ENCODE measurements at places on chromosomes 2 and 18. TPM values are rescaled to one million over a fixed set of nuclear protein-coding genes. Genes with fewer than 3 reads are reported as not detected.

LRP1B gene
- under 0.01 TPM for total RNA-seq

CYTIP gene
- total RNA-seq = not detected

OR6B2 gene
- total RNA-seq = not detected

CCDC148 gene
- total RNA-seq = 1.0 TPM

DNA sequence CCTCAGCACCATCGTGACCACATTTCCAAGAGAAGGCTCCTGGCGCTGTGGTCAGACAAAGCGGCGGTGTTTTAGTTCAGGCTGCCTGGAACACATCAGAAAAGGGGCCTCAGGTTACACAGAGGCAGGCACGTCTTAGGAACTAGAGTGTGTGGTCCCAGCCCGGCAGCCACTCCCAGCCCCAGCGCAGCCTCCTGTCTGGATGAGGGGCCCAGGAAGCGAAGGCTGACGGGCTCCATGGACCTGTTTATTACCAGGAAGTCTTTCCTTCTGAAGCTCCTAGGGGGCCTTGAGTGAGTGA, 10.0 kb upstream of the GPR55 start:
- DNase-seq = no peak

DNA sequence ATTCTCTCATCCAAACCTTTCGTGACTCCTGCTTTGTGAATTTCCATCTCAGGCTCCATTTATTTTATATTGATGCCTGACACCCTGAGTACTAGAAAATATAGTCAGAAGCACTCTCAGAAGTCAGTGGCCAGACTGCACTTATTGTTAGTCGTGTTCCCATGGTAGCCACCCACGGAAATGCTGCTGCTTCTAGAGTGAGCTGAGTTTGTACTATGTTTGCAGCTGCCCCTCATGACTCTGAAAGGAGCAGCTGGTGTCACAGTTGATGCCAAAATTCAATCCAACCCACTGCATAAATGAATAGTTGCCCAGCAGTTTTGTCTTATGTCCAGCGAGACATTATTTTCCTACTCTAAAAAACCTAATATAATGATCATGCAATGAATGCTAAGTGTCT, 265.2 kb upstream of the SPHKAP start:
- peak; percentile 8 for DNase-seq

- no peak for DNase-seq
Observed at GRCh38 chr2:121388371-121388770, 103.4 kb upstream of the TFCP2L1 start.

- DNase-seq = no peak
Observed at GRCh38 chr2:138279871-138280270, 221.7 kb upstream of the SPOPL start.

DNA sequence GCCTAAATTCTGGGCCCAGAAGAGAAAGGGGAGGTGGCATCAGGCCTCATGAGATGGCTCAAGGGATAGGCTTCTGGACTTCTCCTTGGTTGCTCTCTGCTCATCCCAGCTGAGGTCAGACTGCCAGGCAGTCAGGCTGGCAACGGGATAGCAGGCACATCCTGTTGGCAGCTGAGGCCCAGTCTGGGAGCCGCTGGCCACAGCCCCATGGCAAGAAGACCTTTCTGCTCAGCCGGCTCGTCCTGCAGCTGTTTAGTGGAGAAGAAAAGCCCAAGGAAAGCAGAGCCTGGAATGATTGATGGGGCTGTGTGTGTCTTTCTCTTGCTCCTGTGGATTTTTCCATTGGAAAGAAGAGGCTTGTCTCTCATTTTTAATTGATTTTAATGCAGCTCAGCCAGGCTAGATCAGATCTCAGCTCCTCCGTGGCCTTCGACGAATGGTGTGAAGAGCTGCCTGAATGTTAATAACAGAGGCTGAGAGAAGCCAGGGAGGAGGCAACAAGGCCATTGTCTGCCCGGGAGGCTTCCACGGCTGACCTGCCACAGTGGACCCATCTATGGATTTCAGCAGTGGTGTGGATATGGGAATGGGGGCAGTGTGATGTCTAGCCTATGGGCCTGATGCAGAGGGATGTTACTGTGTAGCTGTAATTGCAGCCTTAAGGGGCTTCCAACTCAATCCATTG, 99.5 kb downstream of the HS1BP3 start:
- no peak for DNase-seq

DNA sequence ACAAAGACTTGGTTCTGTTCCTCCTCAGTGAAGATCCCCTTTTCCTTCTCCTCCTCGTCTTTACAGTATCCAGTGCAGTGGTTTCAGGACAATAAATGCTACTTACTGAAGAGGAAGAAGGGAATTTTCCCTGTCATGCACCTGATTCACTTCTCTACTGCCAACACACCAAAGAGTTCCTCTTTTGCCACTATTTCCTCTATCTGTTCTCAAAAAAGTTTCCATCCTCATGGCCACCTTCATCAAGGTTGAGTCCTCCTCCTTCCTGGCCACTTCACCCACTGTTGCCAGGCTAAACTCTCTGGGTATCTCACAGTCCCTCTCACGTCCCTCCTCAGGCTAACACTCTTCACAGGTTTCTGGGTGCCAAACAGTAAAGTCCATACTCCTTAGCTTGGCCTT, 41.7 kb downstream of the PLEKHM3 start:
- DNase-seq = no peak

DNA sequence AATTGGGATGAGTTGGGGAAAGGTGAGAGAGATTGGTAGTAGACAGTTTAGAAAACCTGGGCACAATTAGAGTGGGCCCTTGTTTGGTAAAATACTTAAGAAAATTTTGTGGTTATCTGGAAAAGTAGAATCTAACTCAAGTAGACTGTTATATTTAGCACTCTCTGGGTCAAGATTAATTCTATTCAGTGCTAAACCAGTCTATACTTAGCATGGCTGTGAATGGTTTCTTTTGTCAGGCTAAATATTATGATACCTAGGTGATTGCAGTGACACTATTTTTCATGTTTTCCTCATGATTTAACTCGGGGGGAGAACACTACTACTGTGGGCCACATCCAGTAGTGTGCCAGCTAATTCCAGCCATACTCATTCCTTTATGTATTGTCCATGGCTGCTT, 58.9 kb downstream of the KIAA1328 start:
- no peak for DNase-seq

- no peak for DNase-seq
Observed at GRCh38 chr2:230594286-230594840, 118.3 kb upstream of the CAB39 start.

DNA sequence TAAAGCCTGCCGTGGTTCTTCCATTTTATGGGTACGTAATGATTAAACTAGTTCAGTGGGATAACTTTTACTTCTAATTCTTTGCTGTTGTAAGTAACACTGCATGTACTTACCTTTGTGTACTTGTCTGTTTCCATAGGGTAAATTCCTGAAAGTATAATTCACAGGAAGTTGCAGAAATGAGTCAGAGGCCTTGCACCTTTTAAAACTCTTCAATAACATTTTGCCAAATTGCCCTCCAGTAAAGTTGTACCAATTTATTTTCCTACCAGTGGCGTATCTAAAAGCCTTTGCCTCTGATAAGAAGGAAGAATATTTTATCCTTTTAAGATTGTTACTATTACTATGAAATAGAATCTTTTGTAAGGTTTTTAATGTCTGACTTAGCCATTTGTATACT, 65.1 kb downstream of the CAB39 start:
- DNase-seq = peak; percentile 69

DNA sequence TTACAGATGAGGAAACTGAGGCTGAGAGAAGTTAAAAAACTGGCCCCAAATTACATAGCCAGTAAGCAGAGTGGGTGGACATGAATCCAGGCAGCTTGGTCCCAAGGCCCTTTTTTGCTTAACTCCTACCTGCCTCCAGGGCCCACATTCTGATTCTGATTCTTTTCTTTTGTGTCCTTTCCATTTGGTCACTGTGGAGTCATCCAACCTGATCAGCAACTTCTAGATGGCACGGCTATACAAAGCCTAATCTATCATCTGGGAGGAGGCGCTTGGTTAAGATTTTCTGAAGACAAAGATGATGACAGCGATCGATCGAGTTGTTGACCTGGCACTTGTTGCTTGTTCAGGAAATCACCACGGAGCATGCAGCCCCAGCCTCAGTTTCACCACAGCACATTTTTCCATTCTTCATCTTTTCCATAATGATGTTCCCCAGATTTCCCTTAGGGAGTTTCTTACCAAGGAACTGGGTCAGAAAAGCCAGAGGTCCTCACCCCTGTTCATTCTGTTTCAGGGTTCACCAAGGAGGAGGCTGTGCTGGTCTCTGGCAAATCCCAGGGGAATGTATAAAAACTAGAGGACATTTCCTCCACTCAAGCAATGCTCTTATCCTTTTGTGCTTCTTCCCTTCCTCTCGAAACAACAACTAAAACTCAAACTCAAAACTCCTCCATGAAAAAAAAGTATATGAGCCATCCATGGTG, 6.9 kb upstream of the IGFBP2 start:
- DNase-seq = no peak

GRCh38 chr2:173999272-173999671, 34.1 kb upstream of the SP3 start:
- no peak for DNase-seq

- no peak for DNase-seq
Observed at GRCh38 chr2:8953525-8953924, 50.0 kb downstream of the MBOAT2 start.

- DNase-seq = no peak
Observed at GRCh38 chr2:169525434-169525833, 15.9 kb downstream of the KLHL41 start.

All from fibroblast of lung (primary cell).